ENCODE measurements at places on chromosomes 5 and 9. TPM values are rescaled to one million over a fixed set of nuclear protein-coding genes. Genes with fewer than 3 reads are reported as not detected.

ZDHHC11B gene
- 0.29 TPM for total RNA-seq

SV2C gene
- not detected for total RNA-seq

DNA sequence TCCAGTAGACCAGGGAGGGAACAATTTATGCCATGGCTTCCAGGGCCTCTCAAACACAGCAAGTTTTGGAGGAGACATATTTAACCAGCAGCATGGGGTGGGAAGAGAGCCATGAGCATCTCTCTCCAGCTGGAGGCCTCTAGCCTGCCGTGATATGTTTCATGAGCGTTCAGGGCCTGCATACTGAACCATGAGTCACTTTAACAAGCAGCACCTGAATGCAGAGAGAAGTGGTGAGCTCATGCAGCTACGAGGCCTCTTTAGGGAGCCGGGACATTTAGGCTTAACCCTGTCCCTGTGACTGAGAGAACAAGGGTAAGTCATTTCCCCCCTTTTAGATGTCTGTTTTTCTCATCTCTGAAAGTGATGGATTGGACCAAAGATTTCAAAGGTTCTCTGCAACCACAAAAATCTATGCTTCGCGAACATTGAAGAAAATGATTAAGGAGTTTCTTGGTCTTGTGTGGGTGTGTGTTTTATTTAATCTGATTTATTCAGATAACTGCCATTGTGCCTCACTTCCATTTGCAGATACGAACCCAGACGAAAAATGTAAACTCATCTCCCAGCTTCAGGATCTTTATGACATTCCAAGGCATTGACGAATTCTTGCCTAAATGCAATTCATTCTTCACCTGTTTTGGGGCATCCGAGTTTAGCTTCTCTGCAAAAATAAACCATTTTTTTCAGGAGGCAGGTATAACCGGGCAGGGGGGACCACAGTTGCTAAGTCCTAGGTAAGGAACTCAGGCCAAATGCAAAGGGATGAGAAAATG is 157.0 kb downstream of the GABBR2 start:
- no peak for DNase-seq

GRCh38 chr9:98942906-98943681 is 613 bp upstream of the COL15A1 start:
- no peak for DNase-seq

DNA sequence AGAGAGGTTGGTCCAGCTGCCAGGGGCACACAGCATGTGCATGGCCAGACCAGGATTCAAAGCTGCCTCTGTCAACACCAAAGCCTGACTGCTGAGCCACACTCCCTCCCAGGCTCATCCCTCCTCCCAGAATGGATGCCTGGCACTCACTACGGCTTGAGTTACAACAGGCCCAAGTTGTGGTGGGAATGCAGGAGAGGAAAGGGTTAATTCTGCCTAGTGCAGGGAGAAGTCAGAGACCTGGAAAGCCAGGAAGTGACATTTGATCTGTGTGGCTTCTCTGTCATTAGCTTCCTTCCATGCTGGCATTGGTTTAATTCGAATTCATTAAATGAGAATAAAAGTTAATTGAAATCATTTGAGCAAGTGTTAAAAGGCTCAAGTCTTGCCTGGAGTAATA is 150.0 kb downstream of the NSG2 start:
- DNase-seq: no peak
